Activated CD8-positive, alpha-beta memory T cell treated with anti-CD3 and anti-CD28 coated beads for 48 hours (primary cell): ENCODE measurements at places on chromosomes 6 and 20.

GRCh38 chr6:33663727-33664449 is 42.8 kb downstream of the ITPR3 start:
- DNase-seq, result no peak

DNA sequence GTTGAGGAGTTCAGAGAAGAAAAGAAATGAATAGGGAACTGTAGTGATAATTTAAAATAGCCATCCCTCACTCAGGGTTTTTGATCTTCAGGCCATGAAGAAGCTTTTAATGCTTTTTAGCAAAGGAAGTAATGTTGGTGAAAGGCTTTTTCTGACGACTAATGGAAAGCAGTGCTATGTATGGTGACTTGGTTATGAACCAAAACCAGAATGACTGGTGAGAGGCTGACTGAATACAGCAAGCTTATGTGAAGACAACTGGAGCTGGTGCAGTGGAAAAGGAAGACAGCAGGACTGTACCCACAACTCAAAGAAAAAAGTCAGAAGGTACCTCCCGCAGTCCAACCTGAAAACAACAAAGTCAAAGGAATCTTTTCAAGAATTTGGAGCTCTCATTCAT is 118.8 kb downstream of the PRDM1 start:
- DNase-seq, result no peak

DNA sequence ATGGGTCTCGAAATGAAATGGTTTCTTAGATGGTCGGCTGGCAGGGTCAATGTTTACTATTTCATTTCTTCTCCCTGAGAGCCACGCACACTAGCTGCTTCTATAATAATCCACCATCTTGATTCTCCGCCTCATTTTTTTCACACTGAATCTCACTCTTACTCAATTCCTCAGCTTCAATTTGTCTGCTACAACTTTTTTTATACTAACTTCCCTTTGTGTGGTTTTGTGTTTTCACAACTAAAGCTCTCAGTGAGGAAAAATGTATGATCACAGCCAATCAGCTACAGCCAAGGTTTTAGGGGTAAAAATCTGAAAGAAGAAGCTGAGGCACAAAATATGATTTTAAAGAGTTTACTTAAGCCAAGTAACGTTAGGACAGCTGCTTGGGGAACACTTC is 1309.4 kb downstream of the EPHA7 start:
- DNase-seq, result no peak

DNA sequence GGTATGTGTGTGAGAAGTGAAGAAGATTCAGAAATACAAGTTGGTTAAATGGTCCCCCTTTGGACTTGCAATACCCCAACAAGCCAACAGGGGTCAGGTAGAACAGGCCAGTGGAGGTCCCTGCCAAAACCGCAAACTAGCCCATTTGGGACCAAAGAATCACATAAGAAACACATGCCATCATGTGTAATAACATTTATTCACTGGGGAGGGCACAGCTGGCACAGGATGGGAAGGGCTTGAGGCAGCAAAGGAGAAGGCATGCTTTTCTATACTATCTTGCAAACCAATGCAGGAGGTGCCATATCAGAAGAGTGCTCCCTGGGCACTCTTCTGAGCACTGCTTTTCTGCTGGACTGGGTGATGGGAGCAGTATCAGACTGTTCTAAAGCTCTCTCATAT is 116.1 kb upstream of the TRAF3IP2 start:
- no peak for DNase-seq

- no peak for DNase-seq
Observed at GRCh38 chr6:6509284-6509683, 79.2 kb upstream of the LY86 start.

GRCh38 chr6:43383021-43383667 is 13.7 kb upstream of the ZNF318 start:
- no peak for DNase-seq

DNA sequence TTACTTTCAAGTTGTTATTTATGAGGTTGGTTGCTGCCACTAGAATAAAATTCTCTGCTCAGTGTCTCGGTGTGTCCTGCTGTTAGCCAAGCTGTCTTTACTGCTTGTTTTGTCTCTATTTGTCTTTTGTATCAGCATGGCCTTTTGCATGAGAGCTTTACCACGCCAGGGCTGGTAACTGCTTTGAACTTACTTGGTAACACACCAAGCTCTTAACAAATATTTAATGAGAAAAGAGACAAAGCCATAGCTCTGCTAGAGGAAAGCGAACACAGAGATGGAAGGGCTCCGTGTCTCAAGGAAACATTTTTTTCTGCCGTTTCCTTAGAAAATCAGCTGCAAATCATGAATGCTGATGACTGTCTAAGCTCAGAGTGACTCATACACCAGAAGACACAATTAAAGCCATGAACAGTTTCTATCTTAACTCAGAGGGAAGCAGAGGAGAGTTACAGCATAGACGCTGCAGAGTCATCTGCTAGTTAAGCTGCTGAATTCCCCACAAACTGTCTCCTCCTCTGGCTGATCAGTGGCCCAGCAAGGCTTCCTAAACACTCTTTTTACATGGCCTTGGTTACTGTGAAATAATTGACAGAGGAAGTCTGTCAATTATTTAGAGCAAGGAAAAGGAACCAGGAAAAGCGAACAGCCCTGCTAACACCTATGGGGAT is 44.8 kb downstream of the AGPAT4 start:
- no peak for DNase-seq

DNA sequence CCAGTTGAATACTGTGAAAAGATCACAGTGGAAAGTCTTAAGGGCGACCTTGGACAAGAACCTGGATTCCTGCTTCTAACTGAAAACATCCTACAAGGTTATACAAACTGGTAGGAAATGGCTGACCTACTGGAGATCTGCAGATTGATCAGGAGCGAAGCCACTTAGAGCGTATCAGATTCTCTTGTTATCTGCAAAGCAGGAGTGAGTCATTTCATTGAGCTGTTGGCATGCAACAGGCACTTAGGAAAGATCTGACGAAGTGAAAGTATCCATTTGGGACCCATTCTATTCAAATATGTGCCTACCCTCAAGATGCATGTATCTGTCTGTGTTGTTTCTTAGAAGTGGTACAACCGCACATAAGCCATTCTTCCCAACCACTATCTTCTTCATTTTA is 131.2 kb upstream of the RIN2 start:
- no peak for DNase-seq

DNA sequence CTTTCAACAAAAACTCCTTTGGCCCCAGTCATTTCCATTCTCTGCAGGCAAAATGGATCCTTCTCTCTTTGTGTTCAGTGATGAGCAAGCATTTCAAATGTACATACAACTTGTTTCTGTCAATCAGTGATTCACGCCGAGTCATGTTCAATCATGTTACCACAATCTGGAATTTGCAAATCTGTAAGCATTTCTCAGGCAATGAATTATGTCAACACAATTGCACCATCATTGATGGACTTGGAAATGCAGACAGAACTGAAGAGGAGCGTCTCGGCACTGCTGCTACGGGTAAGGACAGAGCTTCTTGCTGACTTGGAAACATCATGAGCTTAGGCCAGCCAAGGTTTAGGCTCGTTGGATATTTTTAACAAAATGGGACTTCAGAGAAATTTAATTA is 132.8 kb upstream of the AGPAT4 start:
- DNase-seq, result no peak

- no peak for DNase-seq
Observed at GRCh38 chr6:1094306-1094705, 217.6 kb upstream of the FOXQ1 start.

- DNase-seq, result no peak
Observed at GRCh38 chr20:63359937-63360849, 956 bp downstream of the CHRNA4 start.

DNA sequence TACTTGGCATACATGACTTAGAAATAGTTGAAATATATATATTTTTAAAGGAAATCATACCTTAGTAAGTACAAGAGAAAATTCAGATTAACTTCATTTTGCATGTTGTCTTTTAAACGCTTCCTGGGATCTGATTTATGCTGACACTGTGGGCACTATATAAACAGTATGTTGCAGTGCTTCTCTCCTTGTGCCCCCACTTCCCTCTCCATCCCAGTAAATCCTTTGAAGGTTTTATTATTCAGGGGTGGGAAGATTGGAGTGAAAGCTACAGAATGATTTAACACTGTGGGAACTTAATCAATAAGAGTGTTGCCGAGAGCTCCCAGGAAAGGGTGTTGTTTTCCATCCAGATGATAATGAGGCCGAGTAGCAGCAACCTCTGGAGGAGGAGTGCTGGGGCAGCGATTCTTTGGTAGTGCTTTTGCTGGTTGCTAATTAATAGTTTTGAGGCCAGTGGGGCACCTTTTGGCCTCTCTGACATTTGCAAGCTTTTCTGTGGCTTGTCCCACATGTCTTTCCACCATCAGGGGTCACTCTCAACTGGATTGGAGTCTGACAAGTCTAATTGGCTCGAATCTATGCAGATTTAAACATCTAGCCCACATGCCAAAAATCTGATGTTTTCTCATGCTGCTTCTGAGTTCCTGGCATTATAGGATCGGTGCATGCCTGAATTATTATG is 183.0 kb upstream of the MMS22L start:
- DNase-seq, result no peak

DNA sequence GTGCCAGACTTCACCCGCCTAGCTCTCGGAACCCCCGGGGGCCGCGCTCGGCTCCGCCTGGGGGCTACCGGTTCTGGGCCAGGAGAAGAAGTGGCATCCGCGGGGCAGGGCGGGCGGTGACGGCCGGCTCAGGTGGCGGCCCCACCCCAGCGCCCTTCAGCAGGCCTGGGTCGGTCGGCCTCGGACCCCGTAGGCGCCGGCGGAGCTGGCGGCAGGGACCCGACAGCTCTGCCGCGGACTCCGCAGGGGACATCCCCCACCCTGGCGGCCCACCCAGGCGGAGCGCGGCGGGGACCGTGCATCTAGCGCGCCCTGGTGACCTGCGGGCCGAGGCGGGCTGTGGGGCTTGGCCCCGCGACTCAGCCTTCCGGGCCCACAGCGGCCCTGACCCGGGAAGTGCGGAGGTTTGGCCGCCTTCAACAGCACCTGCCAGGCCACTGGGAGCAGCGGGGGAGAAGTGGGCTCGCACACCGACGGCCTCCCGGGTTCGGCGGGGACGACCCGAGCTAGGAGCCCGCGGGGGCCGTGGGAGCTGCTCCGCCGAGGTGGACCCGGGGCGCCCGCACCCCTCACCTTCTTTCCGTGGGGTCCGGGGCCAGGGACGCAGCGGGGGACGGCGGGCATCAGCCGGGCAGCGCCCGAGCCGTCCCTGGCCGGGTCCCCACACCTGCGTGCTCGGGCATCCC is 87.1 kb downstream of the TMEM242 start:
- DNase-seq, result no peak

DNA sequence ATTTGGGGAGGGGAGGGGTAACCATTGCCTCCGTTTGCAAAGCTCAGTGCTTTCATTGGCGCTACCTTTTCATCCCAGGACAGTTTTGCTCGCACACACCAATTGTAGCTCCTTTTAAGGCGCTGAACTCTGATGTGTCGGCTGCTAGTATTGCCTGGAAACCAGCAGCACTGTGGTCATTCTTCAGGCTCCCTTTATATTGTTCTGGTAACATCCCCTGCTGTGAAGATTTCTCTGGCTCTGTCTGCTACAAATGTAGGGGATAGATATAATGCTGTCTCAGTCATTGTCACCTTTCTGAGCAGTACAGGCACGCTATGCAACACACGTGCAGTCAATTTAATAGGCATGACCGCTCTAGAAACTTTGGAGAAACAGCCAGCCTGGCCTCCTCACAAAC is 172.9 kb upstream of the SASH1 start:
- no peak for DNase-seq

DNA sequence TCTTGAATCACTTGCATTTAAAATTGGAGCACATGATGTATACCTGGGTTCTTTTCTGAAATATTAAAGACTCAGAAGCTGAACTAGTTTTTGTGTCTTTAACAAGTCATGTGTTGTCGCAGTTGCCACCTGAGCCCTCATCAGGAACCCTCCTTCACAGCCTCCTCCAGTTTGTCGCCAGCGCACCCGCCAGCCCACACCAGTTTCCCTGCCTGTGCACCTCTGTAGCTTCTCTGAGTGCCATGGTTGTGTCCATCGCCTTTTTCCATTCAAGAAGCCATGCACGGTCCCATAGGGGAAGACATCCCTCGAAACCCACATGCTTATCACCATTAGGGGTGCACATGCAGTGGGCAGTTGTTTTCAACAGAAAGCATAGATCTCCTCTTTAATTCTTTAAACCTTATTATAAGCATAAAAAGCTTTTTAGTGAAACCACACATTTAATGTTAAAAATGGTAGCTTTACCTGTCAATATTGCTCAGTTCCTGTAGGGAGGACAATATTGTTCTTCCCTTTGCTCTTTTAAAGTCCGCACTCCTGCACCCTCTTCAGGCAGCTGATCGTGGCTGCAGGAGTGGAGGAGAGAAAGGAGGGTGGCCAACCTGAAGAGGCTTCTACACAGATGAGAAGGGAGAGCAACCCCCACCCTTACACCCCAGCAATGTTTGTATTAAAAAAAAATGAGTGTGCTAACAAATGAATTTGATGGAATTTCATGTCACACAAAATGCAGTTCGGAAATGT is 121.9 kb downstream of the CFAP61 start:
- no peak for DNase-seq

- DNase-seq, result no peak
Observed at GRCh38 chr20:36346256-36346655, 40.1 kb downstream of the DLGAP4 start.

DNA sequence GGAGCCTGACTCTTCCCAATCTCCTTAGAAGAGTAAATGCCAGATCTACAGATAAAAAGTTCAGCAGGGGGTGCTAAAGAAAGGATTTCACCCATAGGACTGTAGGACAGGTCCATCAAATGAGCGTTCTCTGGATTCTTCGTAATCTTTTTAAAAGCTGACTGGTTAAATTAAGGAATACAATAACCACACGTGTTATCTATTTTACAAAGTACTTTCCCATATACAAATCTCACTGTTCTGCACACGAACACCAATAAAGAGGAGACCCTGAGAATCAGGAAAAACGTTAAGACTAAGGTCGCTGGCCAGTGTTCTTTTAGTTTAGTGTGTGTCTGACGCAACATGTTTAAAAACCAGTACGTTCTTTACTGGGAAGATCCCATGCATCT is 542 bp downstream of the TUBE1 start:
- DNase-seq, result no peak

DNA sequence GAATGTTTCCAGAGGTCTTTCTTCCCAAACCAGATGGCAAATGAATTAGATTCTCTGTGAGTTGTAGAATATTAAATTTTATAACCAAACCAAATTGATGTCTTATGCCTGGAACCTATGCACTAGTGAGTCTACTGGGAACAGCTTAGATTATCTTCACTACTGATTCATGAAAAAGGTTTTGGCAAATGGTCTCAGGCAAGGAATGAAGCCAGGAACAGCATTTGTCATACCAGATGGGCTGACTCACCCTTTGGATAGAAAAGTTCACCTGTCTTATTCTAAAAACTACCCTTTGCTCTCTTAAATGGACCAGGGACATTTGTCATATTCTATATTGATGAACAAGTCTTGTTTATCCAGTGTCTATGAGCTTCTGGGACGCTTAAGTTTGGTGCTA is 135.4 kb upstream of the ECI2 start:
- no peak for DNase-seq

- DNase-seq, result no peak
Observed at GRCh38 chr6:84508334-84508733, 256.1 kb downstream of the TBX18 start.

GRCh38 chr20:2390951-2391675 is 10.4 kb downstream of the TGM6 start:
- DNase-seq, result no peak
